A549 treated with DMSO at 1 μM for 4 hours (cell line): ENCODE measurements at places on chromosomes 12 and 14. TPM values are rescaled to one million over a fixed set of nuclear protein-coding genes. Genes with fewer than 3 reads are reported as not detected.

TAS2R13 gene
- total RNA-seq, result not detected in 5 replicates

ISCA2 gene
- 39.1 to 50.1 TPM (median 43.9 TPM) in 5 replicates for total RNA-seq

TAS2R7 gene
- total RNA-seq, result not detected in 5 replicates

CLEC4E gene
- 0.37 to 0.74 TPM (median 0.41 TPM) in 5 replicates for total RNA-seq

IPO8 gene
- total RNA-seq, result 16.1 to 24.1 TPM (median 21.0 TPM) in 5 replicates

SERPINA1 gene
- total RNA-seq, result 0.37 to 0.92 TPM (median 0.63 TPM) in 5 replicates

PRPH gene
- total RNA-seq, result 0.52 to 1.2 TPM (median 0.83 TPM) in 5 replicates

TSPAN11 gene
- total RNA-seq, result 0.03 to 0.09 TPM (median 0.09 TPM) in 4 of 5 replicates, not detected in the other

SLC39A2 gene
- 0.09 TPM in 1 of 5 replicates, not detected in the others for total RNA-seq

GDF3 gene
- total RNA-seq, result not detected in 5 replicates

TOMM20L gene
- total RNA-seq, result not detected in 5 replicates

IFNG gene
- not detected in 5 replicates for total RNA-seq

TAS2R42 gene
- not detected in 5 replicates for total RNA-seq

MSI1 gene
- 0.92 to 1.7 TPM (median 1.3 TPM) in 5 replicates for total RNA-seq
